NCI-H2081 (cell line): ENCODE measurements at places on chromosomes 2 and 18.

GRCh38 chr2:181441670-181442069 is 15.5 kb upstream of the ITGA4 start:
- no peak for DNase-seq

- DNase-seq, result no peak
Observed at GRCh38 chr18:39835303-39836030, 2119.6 kb upstream of the PIK3C3 start.

- no peak for DNase-seq
Observed at GRCh38 chr2:30691948-30692828, 115.1 kb downstream of the CAPN13 start.

GRCh38 chr18:50656396-50656795 is 96.5 kb downstream of the MAPK4 start:
- no peak for DNase-seq

GRCh38 chr2:156739301-156739700 is 303.1 kb downstream of the GPD2 start:
- no peak for DNase-seq

DNA sequence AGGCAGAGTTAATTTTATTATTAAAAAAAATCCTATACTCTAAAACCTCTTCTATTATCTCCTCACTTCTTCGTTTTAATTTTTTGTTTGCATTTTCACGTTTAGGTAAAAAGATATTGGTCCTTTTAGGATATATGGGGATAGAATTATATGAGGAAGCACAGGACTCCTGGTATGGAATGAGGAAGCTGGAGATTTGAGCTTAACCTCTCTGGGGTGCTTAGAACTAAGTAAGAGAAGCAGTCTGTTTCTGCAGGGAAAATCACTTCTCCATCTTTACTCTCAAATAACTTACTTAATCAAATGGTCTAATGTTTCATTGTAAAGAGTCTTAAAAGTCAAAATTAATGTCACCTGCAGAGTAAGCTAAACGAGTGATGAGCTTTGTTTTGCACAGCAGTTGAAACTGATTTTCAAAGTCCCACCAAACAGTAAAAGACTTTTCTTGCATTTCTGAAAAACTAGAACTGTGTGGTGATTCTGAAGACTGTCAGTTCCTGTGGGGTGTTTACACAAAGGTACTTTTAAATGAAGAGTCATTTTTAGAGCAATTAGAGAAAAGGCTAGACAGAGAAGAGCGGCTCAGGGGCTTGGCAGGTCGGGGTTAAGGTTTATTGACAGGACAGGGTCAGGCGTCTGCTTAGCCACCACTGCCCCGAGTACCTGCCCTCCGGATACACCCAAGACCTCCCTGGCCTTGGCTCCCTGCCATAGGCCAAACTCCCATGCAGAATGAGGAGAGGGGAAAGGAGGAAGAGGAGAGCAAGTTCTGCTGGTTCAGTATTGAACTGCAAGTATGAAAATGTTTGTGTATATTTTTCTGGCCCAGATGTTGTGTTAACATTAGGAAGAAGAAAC is 21.6 kb downstream of the METAP1D start:
- no peak for DNase-seq

- no peak for DNase-seq
Observed at GRCh38 chr2:232928551-232929302, 58.7 kb downstream of the SNORC start.

- no peak for DNase-seq
Observed at GRCh38 chr2:36762764-36763490, 66.4 kb downstream of the VIT start.

DNA sequence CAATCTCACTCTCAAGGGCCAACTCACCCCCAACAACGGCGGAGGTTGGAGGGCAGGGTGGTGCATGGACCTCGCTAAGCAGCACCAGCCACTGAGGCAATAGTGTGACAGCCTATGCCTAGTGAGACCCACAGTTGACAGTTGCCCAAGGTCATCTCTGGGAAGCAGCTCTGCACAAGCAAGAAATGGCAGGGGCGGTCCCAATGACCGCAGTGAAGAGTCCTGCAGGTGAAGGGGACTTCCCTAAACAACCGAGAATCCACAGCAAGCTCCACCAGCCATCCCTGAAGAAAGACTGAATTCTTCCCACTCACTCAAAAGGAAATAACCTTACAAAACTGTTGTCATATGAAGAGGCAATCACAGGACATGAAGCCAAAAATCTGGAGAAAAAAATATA is 313.4 kb upstream of the ID2 start:
- no peak for DNase-seq

- DNase-seq, result no peak
Observed at GRCh38 chr2:224722770-224723169, 6.6 kb upstream of the CCDC195 start.

DNA sequence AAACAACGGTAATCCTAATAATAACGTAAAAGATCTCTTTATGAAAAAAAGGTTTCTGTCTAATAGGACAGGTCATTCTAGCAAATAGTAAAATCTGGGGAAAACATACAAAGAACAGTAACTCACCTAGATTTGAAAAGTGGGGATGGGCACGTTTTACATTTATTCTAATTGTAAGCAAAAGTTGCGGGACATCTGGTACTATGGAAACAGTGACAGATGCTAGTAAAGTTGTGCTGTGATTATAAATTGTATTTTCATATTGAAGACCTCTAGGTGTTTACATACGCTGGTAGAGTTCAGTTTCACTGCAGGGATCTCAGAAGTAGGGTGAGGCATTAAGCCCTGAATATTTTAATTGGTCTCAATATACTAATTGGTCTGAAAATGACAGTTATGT is 422.5 kb downstream of the DPP10 start:
- no peak for DNase-seq

GRCh38 chr18:49457616-49458015 is 2.8 kb downstream of the DYM start:
- no peak for DNase-seq

DNA sequence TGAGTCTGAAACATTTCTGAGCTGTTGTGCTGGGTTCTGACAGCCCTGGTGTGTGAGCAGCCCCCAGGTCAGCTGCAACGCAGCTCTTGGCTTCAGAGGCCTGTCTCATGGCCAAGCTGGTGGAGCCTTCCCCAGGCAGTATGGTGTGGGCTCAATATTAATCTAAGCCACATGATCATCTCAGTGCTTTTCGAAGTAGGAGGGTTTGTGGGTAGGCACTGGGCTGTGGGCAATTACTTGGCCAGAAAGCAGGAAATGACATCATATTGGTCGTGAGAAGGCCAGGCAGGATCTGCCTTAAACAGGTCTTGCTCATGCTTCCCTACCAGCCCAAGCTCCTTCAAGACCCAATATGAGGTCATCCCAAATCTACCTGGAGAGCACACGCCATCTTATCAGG is 26.9 kb downstream of the LOXHD1 start:
- DNase-seq, result no peak

DNA sequence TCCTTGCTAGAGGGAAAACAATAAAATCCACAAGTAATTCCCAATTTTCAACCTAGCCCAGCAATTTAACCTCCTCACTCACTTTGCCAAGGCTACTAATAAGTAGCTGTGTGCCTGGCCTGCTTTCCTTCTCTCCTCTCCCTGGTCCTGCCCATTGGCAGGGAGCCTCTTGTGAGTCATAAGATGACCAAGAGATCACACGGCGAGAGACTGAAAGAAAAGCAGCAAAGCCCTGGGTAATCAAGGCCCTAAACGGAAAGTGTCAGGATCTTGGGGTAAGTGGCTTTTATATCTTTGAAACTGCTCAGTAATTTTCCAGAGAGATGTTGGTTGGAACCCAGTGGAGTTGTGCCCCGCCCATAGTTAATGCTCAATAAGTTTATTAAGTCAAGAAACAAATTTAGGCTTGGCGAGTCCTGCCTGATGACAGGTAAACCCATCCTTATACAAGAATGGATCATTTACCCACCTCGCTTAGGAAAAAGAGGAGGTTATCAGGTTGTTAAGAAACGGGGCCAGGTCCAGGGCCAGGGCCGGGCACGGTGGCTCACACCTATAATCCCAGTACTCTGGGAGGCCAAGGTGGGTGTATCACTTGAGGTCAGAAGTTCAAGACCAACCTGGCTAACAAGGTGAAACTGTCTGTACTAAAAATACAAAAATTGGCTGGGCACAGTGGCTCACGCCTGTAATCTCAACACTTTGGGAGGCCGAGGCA is 10.0 kb upstream of the ADAM17 start:
- DNase-seq, result no peak

DNA sequence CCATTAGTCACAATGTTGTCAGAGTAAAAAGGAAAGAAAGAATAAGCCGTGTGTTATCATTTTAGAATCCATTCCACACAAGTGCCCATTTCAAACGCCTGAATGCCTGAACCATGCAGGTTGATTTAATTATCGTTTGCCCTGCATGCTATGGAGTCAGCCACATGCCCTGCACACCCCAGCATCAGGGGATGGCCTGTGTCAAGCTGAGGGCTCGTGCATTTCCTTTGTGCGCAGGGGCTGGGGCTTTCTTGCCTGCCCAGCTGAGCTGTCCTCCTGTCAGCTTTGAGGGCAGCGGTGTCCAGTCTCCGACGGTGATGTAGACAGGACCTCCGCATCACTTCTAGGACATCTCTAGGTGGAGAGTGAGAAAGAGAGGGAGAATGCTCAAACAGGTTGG is 200.4 kb downstream of the TSN start:
- no peak for DNase-seq

GRCh38 chr2:70113359-70114070 is 26.2 kb downstream of the PCBP1 start:
- no peak for DNase-seq
